Caudate nucleus (tissue), 63 donors: ENCODE measurements at places on chromosomes 7 and 10.

- no peak for DNase-seq
These were observed 37.5 kb upstream of the PIK3CG start for GRCh38 chr7:106827626-106828025.

- peak; percentile 79 for DNase-seq
These were observed at the start of gene IQCE for GRCh38 chr7:2558629-2559282. TSS of gene IQCE (plus strand) at chr7:2558979. CDS start at chr7:2559182, 203 bp downstream.

DNA sequence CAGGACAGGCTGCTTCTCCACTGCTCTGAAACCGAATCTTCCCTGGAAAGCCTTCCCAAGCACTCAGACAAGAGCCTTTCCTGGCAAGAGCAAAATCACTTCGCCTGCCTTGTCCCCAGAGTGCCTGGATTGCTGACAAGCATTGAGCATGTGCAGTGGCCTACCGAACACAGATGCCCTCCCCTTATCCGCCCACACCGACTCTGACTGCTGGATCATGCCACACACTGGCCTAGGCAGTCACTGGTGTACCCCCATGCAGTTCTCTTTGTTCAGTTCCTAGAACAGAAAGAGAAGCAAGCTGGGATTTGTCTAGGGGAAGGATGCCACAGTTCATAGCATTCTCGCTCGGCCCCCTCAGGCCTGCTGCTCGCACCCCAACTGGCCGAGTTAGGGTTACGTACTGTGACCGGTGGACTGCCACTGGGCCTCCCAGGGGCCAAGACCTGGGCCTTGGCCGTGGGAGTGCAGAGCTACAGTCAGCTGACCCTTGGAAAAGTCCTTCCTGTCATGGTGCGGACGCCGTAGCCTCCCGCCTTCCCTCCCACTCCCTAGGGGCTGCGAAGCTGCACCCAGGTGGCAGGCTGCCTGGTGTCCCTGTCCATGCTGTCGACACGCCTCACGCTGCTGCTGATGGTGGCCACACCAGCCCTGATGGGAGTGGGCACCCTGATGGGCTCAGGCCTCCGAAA is 6.9 kb downstream of the ABCB8 start:
- no peak for DNase-seq

DNA sequence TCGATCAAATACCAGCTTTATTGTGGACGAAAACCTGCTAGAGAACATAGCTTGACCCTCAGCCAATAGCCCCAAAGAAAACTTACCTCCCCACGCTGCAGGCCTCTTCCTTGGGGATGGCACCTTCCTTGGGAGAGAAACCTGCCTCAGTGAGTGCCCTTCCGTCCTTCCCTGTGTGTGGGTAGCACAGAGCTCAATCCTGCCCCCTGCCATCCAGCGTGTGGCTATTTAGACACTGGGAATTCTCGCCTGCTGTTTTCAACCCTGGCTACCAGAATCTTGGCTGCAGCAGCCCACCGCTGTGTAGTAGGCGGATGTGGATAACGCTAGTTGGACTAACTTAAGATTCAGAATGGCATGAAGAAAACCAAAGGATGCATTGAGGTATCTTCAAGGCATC is 238.2 kb downstream of the TEX36 start:
- DNase-seq, result no peak

DNA sequence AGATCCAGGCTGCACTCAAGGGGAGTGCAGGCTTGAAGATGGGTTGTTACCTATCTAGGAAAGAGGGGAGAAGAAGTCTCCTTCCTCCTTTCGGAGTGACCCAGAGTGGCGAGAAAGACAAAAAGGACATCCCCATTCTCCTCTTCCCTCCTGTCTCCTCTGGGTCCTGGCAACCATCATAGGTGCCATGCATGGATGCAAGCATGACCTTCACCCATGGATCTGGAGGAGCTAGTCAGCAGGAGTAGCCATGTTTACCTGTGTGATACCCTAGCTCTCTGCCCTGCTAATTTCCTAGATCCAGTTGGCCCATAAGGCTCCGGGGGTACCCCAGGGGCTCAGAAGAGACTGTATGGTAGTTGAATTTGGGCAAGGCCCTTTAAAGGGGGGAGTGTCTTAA is 17.2 kb upstream of the CROT start:
- no peak for DNase-seq

GRCh38 chr7:69365651-69366192 is 232.6 kb upstream of the AUTS2 start:
- DNase-seq, result no peak
